ENCODE measurements at places on chromosomes 12 and 14. TPM values are rescaled to one million over a fixed set of nuclear protein-coding genes. Genes with fewer than 3 reads are reported as not detected.

The CLEC7A gene
- 1.5 TPM for polyA plus RNA-seq

The LMNTD1 gene
- polyA plus RNA-seq = 0.16 TPM

The RAD9B gene
- polyA plus RNA-seq = 4.4 TPM

The TAS2R13 gene
- 0.11 TPM for polyA plus RNA-seq

GRCh38 chr12:9760699-9761418, at the start of gene CD69:
CD69 (minus strand) TSS chr12:9760901; CDS start chr12:9760820, 81 bp downstream.
- DNase-seq = no peak
